ENCODE measurements at places on chromosomes 16 and 17.

GRCh38 chr16:75085556-75085955 lies 31.0 kb downstream of the LDHD start:
- DNase-seq, result no peak

DNA sequence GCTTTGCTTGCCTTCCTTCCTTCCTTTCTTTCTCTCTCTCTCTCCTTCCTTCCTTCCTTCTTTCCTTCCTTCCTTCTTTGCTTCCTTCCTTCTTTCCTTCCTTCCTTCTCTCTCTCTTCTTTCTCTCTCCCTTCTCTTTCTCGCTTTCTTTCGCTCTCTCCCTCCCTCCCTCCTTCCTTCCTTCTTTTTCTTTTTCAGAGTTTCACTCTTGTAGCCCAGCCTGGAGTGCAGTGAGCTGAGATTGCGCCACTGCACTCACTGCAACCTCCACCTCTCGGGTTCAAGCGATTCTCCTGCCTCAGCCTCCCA lies 17.9 kb downstream of the FOXJ1 start:
- DNase-seq, result no peak

DNA sequence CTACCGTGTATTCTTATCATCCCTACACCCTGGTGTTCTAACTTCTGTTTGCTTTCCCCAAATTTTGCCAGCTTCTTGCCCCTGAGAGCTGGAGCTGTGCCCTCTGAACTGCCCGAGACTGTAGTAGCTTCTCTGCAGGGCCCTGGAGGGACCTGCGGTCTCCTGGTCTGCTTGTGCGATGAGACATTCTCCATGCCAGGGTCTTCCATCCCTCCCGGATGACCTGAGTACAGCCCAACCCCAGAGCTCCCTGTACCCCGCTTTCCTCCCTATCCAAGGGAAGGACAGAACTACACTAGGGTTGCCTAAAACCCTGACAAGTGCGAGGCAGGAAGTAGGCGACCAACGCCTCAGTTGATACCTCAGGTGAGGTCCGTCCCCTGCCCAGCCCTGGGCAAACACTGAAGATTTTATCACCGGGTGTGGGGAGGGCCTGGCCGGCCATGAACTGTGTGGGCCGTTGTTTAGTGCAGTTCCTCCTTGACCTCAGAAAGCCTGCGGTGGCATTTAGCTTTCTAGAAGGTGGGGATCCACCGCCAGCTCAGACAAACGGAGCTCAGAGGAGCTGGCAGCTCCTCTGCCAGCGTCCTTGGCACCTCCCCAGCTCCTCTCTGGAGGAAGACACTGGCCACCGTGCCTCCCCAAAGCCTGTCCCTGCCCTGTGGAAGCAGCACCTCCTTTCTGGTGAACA lies 13.7 kb downstream of the CANT1 start:
- DNase-seq, result no peak

GRCh38 chr17:48478224-48479013 lies 48.4 kb upstream of the SKAP1 start:
- no peak for DNase-seq

GRCh38 chr17:75822119-75822799 lies 21.9 kb downstream of the UNC13D start:
- no peak for DNase-seq

DNA sequence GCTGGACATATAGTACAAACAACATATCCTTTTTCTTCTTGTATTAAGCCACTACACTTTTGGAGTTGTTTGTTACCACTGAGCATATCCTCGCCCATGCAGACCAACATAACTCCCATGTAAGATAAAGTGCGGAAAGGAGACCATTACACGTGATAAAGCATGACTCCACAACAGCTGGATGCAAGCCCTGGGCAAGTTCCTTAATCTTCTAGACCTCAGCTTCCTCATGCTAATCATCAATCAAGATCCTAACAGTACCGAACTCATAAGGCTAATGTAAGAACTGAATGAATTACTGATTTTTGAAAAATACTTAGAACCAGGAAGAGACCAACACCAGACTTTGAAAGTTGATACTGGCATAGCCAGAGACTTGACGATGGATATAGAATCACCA lies 47.0 kb upstream of the GSG1L start:
- DNase-seq, result no peak

DNA sequence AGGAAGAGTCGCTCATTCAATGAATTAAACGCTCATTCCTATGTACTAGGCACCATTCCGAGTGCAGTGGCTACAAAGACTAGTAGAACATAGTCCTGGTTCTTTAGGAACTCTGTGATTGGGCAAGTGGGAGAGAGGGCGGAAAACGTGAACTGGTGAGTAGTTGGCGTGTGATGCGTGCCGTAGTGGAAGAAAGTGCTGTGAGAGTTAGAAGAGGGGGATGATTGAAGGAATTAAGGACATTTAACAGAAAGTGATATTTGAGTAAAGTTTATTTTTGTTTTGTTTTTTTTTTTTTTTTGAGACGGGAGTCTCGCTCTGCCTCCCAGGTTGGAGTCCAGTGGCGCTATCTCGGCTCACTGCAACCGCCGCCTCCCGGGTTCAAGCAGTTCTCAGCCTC lies 7.9 kb upstream of the SLFN14 start:
- DNase-seq, result no peak

GRCh38 chr17:59046192-59046591 lies 60.5 kb downstream of the TRIM37 start:
- DNase-seq, result no peak

DNA sequence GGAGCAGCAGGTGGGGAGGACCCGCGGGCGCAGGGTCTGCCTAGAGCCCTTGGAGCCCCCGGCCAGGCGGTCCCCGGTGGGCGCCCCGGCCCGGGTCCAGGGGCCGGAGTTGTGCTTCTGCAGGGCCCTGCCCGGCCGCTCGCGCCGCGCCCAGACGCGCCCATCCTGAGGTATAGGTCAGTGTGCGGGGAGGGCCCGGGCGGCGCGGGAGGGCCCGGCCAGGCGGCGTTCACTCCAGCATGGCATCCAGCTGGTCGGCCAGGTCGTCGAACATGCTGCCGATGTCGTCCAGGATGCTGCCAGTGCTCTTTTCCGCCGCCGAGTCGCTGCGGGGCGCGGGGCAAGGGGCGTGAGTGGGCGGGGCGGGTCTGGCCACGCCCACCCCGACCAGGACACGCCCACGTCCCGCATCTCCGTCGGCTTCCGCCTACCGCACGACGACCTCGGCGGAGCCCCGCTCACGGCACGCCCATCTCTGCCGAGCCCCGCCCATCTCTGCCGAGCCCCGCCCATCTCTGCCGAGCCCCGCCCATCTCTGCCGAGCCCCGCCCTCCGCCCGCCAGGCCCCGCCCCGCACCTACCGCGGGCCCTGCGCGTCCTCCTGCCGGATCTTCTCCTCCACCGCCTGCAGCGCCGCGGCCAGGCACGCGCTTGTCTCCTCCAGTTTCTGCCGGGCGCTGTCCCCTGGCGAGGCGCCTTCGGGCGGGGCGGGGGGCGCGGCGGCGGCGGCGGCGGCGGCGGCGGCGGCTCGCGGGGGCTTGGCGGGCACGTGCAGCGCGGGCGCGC lies 17.9 kb downstream of the CASKIN1 start:
- no peak for DNase-seq

DNA sequence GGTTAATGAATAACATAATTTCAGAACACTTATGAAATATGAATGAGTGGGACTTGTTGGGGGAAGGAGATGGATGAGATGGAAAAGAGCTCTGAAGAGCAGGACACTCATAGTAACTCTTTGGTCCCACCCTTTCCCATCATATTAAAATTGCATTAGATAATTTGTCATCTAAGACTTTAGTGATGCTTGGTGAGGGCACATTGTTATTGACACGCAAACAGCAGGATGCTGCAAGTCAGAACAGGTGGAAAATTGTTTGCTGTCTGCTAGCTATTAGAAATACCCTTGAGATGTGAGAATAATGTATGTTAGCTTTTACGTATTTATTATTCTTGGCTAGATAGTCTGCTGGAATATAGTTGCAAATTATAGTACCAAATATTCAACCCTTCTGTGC lies 75.7 kb downstream of the TANC2 start:
- no peak for DNase-seq

DNA sequence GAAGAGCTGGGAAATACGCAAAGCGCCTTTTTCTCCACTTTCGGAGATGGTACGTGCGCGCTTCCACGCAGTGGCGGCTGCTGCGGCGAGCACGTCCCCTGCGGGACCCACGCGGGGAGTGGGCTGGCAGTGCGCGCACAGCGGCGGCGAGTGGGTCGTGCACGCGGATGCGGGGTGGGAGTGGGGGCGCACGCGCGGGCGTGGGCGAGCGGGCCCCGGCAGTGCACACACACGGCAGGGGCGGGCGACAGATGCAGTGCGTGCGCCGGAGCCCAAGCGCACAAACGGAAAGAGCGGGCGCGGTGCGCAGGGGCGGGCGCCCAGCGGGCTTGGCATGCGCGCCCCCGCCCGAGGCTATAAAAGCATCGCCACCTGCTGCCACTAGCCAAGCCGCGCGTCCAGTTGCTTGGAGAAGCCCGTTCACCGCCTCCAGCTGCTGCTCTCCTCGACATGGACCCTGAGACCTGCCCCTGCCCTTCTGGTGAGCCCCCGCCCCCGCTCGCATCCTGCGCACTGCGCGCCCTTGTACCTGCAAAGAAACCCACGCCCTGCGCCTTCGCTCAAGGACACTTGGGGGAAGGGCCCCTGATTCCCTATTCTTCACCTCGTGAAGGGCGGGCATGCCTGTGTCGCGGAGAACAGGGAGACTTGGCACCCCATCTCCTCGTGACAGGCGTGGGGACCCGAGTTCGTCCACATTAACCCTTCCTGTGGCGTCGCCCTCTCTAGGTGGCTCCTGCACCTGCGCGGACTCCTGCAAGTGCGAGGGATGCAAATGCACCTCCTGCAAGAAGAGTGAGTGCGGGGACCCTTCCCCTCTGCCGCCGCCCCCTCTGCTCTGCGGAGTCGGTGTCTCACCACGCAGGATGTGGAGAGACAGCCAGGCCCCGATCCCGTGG lies at the start of gene MT3:
TSS of gene MT3 (plus strand) at position 388 of the 899 bp plus-strand sequence. CDS start at position 451, 63 bp downstream.
- DNase-seq, result no peak

DNA sequence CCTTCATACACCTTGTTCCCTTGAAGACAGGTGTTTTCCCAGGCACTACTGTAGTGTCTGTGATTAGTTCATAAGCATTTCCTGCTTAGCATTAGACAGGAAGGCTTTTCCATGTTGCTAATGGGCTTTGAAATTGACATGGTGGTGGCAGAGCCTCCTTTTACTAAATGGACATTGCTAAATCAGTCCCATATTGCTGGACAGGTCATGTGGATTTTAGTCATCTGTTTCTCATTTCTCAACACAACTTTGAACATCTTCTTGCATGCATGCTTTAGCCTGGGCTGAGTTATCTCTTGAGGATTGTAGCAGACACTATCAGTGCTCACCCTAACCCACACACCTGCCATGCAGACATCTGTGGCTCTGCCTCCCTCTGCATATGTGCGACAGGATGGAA lies 13.7 kb upstream of the BCO1 start:
- no peak for DNase-seq

GRCh38 chr16:70687102-70687511 lies 1.3 kb upstream of the MTSS2 start:
- DNase-seq, result no peak

DNA sequence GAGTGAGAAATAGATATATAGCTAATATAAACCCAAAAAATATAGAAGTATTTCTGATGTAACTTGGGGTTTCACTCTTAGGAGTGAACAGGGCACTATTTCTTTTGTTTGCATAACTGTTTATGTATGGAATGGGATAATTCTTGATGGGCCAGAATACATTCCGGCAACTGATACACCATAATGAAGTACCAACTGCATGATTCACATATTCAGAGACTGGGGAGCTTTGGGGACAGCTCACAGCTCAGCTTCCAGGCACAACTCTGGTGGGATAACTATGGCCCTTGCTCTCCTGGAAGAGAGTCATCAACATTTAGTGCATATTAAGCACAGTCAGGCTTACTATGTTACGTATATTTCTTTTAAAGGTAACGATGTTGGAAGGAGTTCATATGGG lies 42.1 kb upstream of the ADCY7 start:
- no peak for DNase-seq

GRCh38 chr17:31819578-31819977 lies 39.5 kb downstream of the COPRS start:
- no peak for DNase-seq

DNA sequence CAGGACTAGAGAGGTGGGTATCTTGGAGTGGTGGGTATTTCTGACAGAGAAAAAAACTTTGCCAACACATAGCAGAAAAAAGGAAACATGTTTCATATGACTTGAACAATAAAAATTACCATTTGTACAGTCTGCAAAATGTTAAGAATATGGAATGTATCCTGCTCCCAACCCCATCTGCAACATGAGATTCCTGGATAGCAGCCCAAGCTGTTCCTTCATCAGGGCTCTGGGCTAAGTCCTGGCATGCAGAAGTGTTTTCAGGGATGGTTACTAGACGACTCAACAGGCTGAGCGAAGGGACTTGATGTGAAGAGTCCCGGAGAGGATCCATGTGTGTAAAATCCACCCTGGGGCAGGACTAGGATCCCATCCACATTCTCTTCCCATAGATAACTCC lies 121.0 kb upstream of the IRX3 start:
- DNase-seq, result no peak

DNA sequence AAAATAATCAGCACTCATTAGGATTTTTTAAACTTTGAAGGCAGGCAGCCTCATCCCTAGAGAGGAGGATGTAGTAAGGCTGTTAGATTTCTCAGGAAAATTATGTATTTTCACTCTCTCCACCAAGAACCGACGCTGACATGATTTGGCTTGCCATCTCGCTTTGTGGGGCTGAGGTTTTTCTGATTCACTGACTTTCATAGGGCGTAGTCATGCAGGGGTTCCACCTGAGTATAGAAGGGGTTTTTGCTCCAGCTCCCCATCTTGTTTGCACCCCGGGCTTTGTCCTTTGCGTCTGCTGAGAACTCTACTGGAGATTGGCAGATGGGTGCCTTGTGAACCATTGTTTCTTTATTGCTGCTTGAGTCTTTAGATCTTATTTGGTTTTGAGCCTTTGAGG lies 20.2 kb downstream of the TOM1L1 start:
- DNase-seq, result no peak

- no peak for DNase-seq
Observed at GRCh38 chr17:73327676-73328075, 15.9 kb upstream of the CDC42EP4 start.

GRCh38 chr17:58375256-58375655 lies 23.3 kb upstream of the SUPT4H1 start:
- no peak for DNase-seq

- DNase-seq, result no peak
Observed at GRCh38 chr16:87209808-87210512, 107.2 kb downstream of the C16orf95 start.

DNA sequence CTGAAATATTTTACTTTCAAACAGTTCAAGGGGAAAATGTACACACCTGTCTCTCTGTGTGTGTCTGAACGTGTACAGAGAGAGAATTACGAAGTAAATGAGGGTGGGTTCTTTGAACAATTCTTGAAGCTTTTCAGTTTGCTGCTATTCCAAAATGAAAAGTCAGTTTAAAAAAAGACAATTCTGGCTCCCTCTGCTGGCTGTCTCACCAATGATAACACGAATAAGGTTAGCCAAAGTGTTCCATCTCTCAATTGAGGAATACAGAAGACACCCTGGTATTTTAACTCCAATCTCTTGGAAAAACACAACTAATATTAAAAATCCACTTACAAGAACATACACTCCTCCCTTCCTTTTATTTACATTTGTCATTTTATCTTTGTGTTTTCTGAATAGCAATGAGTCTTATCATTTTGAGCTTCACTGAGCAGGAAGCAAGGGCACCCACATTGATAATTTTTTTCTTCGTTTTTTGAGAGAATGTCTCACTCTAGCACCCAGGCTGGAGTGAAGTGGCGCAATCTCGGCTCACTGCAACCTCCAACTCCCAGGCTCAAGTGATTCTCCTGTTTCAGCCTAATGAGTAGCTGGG lies 20.5 kb downstream of the EFTUD2 start:
- DNase-seq, result no peak

- DNase-seq, result no peak
Observed at GRCh38 chr17:78490673-78491072, 86.5 kb downstream of the DNAH17 start.

GRCh38 chr17:64778240-64779097 lies 116.4 kb upstream of the SMURF2 start:
- no peak for DNase-seq
